ENCODE measurements at places on chromosomes 7 and 10.
A peak's percentile ranks its signal among the peaks of the same experiment; 100 is the strongest.

GRCh38 chr7:51134013-51134441 lies 182.6 kb downstream of the COBL start:
- DNase-seq, result no peak

DNA sequence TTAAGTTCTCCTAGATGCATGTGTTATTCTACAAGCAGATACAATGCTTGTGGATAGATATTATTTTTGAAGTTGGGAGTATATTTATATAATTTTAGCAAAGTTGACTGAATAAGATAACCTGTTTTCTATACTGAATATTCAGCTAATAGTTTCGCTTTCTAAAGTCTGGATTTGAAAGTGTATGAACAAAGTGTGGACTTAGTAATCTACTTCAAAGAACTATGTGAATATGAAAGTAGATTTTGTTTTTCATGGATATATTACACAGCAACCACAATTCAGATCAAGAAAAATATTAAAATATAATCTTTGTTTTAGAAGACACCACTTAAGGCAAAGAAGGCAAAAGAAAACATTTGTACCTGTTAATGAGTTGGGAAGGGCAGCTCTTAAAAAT lies 78.8 kb downstream of the ZEB1 start:
- no peak for DNase-seq

GRCh38 chr10:24929904-24930303 lies 22.5 kb downstream of the PRTFDC1 start:
- no peak for DNase-seq

DNA sequence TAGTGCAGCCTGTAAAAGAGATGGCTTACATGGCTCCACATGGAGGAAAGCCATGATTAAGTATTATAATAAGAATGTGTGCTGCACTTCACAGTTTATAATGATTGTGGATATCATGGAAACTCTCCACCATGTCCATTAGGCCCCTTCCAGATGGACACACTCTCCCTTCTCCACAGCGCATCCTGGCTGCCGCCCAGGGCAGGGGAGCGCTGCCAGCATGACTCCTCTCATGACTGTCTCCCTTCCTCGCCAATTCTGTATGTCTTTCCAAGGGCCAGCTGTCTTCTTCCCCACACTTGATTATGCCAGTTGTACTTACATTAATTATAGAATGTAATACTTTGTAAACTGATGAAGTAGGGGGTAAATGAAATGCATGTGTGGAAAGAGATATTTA lies 259.3 kb upstream of the TMEM72 start:
- DNase-seq, result no peak

DNA sequence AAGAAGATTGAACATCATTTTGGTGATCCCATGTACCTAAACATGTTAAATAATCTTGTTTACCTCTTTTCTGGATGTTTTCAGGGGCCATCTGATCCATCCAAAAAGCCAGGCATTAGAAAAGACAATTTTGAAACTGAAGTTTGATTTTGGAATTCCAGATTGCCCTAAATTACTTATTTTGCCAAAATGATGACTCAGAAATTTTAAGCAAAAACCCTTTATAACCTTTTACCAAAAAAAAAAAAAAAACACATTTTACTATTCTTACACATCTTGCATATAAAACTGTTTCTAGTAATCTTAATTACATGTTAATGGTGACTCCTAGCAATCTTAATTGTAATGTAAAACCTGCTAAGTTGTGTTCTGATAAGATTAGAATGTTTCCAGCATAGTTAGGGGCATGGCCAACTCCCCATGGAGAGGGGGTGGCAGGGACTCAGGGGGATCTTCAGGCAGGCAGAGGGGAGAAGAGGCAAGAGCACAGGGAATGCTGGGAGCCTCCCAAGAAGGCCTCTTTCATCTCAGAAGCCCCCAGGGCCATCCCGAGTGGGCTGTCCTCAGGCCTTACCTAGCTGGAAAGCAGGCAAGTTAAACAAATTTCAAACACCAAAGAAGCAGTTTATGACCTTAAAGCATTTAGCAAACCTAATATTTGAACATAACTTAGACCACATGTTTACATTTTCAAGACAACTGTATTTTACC lies 25.8 kb upstream of the AKR1C3 start:
- DNase-seq, result no peak

DNA sequence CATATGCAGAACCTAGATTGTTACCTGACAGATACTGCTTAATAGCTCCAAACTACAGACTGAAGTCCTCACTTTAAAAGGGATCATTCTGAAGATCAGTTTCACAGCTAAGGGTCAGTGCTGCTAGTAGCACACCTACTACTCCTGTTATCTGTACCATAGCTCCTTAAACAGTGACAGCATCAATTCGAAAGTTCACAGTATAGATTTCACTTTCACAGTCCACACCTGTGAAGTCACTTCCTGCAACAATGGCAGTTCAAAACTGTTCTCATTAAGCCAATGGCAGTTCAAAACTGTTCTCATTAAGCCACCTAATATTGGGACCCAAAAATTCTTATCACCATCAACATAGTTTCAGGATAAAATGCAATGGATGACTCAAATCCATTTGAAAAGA lies 10.7 kb upstream of the FHIP2A start:
- DNase-seq, result no peak

- no peak for DNase-seq
Observed at GRCh38 chr7:108380517-108380916, 75.7 kb downstream of the NRCAM start.

- no peak for DNase-seq
Observed at GRCh38 chr7:115980159-115980558, 50.4 kb downstream of the TFEC start.

GRCh38 chr10:114276066-114276465 lies 37.0 kb downstream of the VWA2 start:
- DNase-seq, result no peak

- DNase-seq, result no peak
Observed at GRCh38 chr10:73465978-73466726, 29.7 kb downstream of the PPP3CB start.

GRCh38 chr10:97687785-97688781 lies 1.0 kb upstream of the AVPI1 start:
- no peak for DNase-seq

GRCh38 chr10:48598243-48598935 lies 6.5 kb downstream of the ARHGAP22 start:
- DNase-seq, result peak; percentile 34

DNA sequence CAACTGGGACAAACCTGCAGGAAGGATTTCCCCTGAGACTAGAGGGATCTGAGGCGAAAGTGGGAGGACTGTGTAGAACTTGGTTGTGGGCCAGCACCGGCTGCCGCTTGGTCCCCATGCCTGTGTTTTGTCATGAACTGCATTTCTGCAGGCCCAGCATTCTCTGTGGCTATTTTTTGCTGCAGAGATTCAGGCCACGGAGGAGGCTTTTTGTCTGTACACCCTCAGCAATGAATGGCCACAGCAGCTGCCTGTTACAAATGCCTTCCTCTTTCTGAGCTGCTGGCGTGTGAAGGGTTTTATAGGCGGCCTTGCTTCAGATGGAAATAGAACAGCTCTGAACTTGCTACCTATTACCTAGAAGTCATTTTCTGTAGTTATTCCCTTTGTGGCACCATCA lies 164.4 kb downstream of the SH2D4B start:
- no peak for DNase-seq

DNA sequence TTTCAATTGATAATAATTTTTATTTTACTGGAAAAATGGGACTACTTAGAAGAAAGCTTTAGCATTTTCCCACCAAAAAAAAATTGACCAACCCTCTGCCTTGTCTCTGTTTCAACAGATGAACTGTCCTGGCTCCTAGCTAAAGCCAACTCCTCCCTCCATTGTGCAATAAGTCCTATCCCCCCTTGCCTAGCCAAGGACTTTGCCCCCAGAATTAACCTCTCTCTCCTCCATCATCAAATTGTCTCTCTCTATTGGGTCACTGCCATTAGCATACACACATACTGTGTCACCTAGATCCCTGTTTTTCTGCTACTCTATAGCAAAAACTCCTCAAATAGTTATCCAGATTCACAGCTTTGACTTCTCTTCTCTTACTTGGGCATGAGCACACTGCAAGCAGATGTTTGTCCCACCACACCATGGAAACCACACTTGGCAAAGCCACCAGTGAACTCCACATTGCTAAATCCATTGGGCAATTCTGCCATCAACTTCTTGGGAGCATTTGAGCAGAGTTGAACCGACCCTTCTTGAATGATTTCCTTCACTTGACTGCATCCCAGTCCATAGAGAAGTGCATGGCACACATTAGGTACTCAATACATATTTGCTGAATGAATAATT lies 91.4 kb upstream of the NEBL start:
- DNase-seq, result no peak

DNA sequence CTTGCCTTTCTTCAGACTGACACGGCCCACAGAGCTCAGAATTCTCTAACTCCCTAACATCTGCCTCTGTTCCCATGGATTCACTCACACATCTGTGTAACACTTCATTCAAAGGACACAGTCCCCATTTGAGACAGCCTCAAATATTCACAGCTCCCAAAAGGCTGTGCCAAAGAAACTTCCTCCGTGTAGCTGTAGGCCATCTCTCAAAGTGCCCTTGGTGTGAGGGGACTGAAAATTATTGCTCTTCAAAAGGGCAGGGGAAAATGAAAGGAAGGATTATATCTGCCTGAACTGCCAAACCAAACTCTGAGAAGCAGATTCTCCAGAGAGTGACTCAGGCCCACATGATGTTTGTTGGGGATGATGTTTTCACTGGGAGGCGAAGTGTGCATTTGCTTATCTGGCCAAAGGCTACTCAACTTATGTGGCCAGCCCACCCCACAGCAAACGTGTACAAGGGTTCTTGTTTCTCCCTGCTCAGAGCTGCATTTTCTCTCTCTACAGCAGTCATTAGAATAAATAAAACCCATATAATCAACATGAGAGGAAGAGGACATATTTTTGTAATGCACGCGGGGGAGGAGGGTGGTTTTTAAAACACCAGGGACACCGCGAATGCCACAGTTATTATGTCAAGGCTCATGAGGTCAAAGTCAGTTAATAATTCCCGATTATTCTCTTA lies 302.4 kb upstream of the NFE2L3 start:
- DNase-seq, result no peak

DNA sequence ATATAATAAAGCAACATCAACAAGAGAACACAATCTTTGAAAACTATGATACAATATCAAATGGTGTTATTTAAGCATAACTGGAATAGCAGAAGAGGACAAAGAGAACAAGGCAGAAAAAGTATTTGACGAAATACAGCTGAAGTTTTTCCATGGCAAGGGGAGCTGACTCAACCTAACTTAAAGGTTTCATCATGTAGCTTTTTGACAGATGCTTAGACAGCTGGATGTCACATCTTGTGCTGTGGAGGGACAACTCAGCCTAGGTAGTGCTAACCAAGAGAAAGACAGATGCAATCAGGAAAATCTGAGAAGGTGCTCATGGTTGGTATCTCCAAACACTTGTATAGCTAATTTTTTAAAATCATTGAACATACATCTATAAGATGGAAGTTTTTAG lies 208.2 kb downstream of the TFEC start:
- no peak for DNase-seq

GRCh38 chr10:73163096-73163495 lies 4.7 kb downstream of the ECD start:
- no peak for DNase-seq

DNA sequence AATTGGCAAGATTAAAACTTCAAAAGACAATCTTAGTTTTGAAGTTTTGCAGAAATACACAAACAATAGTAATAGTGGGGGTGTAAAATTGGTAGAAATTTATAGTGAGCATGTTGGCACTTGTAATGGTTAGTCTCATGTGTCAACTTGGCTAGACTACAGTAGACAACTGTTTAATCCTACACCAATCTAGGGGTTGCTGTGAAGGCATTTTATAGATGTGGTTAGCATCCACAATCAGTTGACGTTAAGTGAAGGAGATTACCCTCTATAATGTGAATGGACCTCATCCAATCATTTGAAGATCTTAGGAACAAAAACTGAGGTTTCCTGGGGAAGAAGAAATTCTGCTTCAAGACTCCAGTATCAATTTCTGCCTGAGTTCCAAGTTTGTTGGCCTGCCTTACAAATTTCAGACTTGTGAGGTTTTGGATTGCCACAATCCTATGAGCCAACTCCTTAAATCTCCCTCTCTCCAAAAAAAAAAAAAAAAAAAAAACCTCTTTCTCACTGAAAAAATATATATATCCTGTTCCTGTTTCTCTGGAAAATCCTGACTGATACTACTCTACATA lies 531.6 kb upstream of the IGFBP3 start:
- no peak for DNase-seq

DNA sequence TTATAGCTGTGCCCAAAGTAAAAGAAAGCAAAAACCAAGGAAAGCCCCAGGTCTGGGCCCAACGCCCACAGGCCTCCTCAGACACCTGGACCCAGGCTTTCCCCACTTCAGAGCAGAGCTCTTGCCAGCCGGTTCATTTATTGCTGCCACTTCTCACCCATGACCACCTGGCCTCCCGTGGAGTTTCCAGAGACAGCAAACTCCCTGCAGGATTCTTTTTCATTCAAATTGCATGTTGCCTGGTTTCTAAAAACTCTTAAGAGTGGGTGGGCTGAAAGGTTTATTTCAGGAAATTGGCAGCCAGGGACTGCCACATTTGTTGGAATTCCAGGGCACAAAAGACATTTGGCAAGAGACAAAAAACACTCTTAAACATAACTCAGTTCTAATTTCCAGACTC lies 4.7 kb downstream of the VOPP1 start:
- no peak for DNase-seq

DNA sequence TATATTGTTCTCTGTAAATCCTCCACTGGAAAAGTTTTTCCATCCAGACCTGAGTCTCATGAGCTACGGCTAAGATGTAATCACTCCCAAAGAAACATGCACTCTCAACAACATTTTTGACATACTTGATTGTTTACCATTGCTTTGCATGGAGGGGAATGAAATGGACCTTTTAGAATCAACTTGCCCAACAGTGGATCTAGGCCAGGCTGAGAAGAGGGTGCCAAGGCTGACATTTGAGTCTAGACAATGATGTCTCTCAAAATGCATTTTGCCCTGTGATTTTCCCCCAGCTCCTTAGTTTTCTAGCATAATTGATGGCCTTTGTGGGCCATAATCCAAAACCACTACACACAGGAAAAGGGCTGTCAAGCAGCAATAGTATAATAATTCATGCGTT lies 297.9 kb upstream of the KLF6 start:
- no peak for DNase-seq

- no peak for DNase-seq
Observed at GRCh38 chr7:77382532-77382931, 33.6 kb downstream of the GSAP start.

DNA sequence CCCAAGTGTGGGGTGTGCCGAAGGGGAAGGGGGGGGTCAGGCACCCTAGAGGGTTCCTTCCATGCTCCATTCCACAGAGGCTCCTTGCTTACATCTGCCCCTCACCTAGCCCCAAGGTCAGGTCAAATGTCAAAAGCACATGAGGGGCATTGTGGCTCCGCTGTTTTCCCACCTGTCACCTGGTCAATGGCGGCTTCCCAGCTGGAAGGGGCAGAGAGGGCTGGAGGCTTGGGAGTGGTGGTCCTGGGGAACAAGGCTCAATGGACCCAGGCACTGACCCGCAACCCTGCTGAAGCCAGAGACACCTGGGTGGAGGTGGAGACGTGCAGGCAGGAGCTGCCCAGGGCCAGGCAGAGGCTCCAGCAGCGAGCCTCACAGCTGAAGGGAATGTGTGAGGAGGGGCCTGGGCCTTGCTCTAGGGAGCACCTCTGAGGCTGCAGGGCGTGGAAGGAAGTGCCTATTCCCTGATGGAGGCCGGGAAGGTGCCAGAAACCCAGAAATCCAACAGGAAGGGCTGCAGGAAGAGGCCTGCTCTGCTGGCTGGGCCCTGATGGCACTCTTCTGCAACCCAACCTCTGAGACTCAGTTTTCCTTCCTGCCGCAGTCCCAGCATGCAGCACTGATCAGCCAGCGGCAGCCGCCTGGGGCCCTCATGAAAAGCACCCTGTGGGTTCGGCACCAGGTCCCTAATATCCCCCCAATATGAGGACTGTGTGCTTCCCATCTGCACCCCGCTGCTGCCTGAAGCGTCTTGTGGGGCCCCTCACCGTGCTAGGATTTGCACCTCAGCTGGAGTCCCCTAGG lies 16.0 kb downstream of the RASGEF1A start:
- DNase-seq, result no peak

All from stimulated activated effector memory CD8-positive, alpha-beta T cell treated with anti-CD3 and anti-CD28 coated beads, Interleukin-12 subunit alpha, Interleukin-12 subunit beta, amount 100 ng/mL, for 72 hours (primary cell).